ENCODE measurements at places on chromosomes 2 and 18. TPM values are rescaled to one million over a fixed set of nuclear protein-coding genes. Genes with fewer than 3 reads are reported as not detected.

COPS8 gene
- total RNA-seq: 27.4 TPM

DNA sequence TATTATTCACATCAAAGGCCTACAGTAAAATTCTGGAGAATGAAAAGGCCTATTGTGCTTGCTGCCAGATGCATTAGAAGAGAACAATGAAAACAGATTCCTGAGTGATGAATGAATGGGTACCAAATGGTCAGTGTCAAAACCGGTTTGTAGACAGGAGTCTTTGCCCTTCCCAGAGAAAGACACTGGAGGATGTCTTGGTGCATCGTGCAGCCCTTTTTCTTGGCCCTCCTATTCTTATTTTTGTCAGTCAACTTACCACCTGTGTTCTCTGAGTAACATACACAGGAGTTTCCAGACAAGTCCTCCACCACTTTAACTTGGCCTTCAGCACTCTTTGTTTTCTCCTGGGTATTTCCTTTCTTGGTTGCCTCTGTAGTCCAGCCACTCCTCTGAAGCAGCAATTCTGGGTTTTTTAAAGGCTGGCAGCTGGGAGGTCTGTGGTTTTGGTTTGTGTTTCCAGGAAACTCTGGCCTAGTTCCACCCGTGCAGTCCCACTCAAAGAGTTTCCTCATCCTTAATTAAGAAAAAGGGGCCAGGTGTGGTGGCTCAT lies 29.4 kb downstream of the PSTPIP2 start:
- H3K27me3 ChIP-seq: no peaks in the 10 kb centered on the region
- no peaks in the 10 kb centered on the region for H3K4me1 ChIP-seq
- no peak overlapping the region for H3K4me3 ChIP-seq
- DNase-seq: no peak

GRCh38 chr2:176074919-176075425 lies 8.8 kb downstream of the EVX2 start:
- no peak overlapping the region for H3K4me3 ChIP-seq
- peaks cover 19% of the 10 kb centered on the region for H3K4me1 ChIP-seq
- no peak overlapping the region for H3K27ac ChIP-seq
- no peak for DNase-seq

FIGN gene
- 4.0 TPM for total RNA-seq

DNA sequence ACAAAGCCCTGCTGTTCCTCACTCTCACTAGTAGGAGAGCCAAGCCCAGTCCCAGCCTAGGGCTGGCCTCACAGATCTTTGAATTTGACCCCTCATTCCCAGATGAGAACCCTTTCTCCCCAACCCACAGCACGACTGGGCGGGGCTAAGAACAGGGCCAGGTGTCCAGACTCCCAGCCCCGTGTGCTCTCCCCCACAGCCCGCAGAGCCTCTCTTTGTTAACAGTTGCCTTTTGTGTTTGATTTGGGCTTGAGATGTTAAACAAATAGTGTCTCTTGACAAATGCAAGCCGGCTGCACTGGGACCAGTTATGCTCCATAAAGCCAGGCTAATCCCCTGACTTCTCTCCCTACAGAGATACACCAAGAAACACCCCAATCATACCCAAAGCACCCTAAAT lies 4.7 kb upstream of the KCNK3 start:
- no peaks in the 10 kb centered on the region for H3K36me3 ChIP-seq
- peak; percentile 66 for DNase-seq
- peaks cover 59% of the 10 kb centered on the region for H3K4me1 ChIP-seq
- no peaks in the 10 kb centered on the region for H3K27me3 ChIP-seq
- no peak overlapping the region for H3K4me3 ChIP-seq

POTEJ gene
- total RNA-seq: 0.52 TPM

DNA sequence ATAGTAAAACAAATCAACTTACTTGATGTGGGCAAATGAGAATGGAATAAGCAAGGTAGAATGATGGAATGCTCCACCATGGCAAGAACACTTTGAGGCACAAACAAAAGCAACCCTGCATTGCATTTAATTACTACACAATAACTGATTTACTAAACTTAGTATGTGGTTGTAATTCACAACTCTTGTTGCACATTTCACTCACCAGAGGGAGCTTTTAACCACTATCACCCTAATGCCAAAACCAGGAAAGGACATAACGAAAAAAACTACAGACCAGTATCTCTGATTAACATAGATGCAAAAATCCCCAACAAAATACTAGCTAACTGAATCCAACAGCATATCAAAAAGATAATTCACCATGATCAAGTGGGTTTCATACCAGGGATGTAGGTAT lies 659.8 kb downstream of the CPS1 start:
- no peak overlapping the region for H3K27ac ChIP-seq
- H3K4me1 ChIP-seq: no peaks in the 10 kb centered on the region
- no peaks in the 10 kb centered on the region for H3K27me3 ChIP-seq

- DNase-seq: no peak
- no peaks in the 10 kb centered on the region for H3K27me3 ChIP-seq
- H3K4me3 ChIP-seq: no peak overlapping the region
- H3K4me1 ChIP-seq: no peaks in the 10 kb centered on the region
- no peak overlapping the region for H3K27ac ChIP-seq
Measured at GRCh38 chr2:51903728-51904127, 871.8 kb upstream of the NRXN1 start.

GRCh38 chr18:21914739-21915319 lies 174.2 kb downstream of the MIB1 start:
- H3K27ac ChIP-seq: no peak overlapping the region
- no peaks in the 10 kb centered on the region for H3K27me3 ChIP-seq
- no peak overlapping the region for H3K4me3 ChIP-seq

GRCh38 chr2:209973328-209973727 lies 29.1 kb upstream of the RPE start:
- no peak overlapping the region for H3K4me3 ChIP-seq
- no peaks in the 10 kb centered on the region for H3K27me3 ChIP-seq
- no peak overlapping the region for H3K27ac ChIP-seq

GRCh38 chr2:64359171-64359891 lies 94.6 kb upstream of the LGALSL start:
- no peaks in the 10 kb centered on the region for H3K36me3 ChIP-seq
- no peak overlapping the region for H3K4me3 ChIP-seq
- no peak for DNase-seq
- no peaks in the 10 kb centered on the region for H3K27me3 ChIP-seq
- peaks cover 52% of the 10 kb centered on the region for H3K4me1 ChIP-seq

DNA sequence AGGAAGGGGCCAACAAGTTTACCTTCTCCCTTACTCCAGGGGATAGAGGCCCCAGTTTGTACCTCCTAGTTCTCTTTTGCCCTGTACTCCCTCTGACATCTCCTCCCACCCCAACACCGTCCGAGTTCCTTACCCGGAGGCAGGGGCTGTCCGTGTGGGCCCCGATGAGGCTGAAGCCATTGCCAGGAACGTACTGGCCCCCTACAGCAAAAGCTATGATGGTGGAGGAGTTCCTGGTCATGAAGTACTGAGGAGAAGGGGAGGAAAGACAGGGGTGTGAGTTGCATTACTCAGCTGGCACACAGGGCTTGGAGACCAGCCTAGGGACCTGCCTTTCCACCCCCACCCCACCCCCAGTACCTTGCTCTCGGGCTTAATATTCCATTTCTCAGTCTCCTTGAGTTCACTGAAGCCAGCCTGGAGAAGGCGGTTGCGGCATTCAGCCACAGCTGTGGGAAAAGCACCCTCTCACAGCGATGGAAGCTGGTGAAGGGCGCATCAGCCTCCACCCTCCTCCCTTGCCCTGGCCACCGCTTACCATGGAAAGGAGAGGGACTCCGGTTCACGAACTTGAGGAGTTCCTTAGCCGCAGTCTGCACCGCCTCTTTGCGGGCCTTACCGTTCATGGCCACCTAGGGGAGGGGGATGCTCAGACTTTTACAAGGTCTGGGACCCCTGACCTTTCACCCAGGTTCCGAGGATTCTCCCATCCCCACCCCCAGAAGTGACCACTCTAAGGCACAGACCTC lies 1.0 kb downstream of the DNPEP start:
- peak overlapping the region; percentile 94 for H3K27ac ChIP-seq
- no peaks in the 10 kb centered on the region for H3K27me3 ChIP-seq
- peak overlapping the region; percentile 60 for H3K4me3 ChIP-seq
- peaks cover 24% of the 10 kb centered on the region for H3K36me3 ChIP-seq
- H3K4me1 ChIP-seq: peaks cover 11% of the 10 kb centered on the region
- no peak for DNase-seq

- peaks cover 9% of the 10 kb centered on the region for H3K4me1 ChIP-seq
- H3K27ac ChIP-seq: no peak overlapping the region
- no peaks in the 10 kb centered on the region for H3K27me3 ChIP-seq
- no peaks in the 10 kb centered on the region for H3K36me3 ChIP-seq
- DNase-seq: no peak
- H3K4me3 ChIP-seq: no peak overlapping the region
Measured at GRCh38 chr2:54768772-54769428, 45.4 kb downstream of the EML6 start.

CLIP4 gene
- 19.7 TPM for total RNA-seq

DNA sequence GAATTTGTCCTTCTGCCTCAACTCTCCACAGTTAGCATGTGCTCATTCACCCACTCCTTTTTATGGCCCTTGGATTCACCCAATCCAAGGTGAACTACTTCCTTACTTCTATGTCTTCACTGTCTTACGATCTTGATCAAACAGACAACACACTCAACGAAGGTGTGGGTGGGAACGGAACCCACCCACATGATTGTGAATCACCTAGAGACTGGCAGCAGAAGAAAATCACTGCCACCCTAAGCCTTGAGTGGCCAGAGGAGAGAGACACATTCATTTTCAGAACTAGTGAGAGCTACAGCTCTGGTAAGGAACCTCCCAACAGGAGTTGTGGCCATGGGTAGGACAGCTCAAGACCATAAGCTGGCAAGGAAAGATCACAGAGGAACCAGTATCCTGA lies 194.3 kb downstream of the PLCL1 start:
- no peak overlapping the region for H3K27ac ChIP-seq
- no peaks in the 10 kb centered on the region for H3K4me1 ChIP-seq
- no peaks in the 10 kb centered on the region for H3K27me3 ChIP-seq
- no peak overlapping the region for H3K4me3 ChIP-seq
- DNase-seq: no peak
- H3K36me3 ChIP-seq: no peaks in the 10 kb centered on the region

GRCh38 chr18:55780586-55781071 lies 192.6 kb upstream of the TCF4 start:
- no peaks in the 10 kb centered on the region for H3K36me3 ChIP-seq
- DNase-seq: no peak
- H3K4me1 ChIP-seq: peaks cover 17% of the 10 kb centered on the region
- H3K4me3 ChIP-seq: peak overlapping the region; percentile 24
- H3K27ac ChIP-seq: no peak overlapping the region

NYAP2 gene
- 0.52 TPM for total RNA-seq

DNA sequence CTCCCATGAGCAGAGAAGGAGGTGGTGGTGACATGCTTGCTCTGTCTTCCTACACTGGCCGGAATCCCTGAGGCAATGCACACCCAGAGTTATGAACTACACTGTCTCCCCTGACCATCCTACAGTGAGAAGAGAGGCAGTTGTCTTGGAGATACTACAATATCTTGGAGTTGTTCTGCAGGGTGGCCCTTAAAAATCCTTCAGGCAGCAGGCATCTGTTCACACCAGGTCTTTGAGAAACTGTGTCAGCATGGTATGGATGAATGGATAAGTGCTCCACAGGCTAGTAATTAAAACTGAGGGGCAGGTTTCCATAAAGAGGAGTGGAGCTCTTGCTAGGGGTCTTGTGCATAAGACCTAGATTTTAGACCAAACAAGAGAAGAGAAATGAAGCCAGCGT lies 223.7 kb upstream of the COPS8 start:
- H3K27ac ChIP-seq: no peak overlapping the region
- H3K4me1 ChIP-seq: no peaks in the 10 kb centered on the region
- H3K27me3 ChIP-seq: no peaks in the 10 kb centered on the region
- no peak overlapping the region for H3K4me3 ChIP-seq
- H3K36me3 ChIP-seq: no peaks in the 10 kb centered on the region
- DNase-seq: no peak

DNA sequence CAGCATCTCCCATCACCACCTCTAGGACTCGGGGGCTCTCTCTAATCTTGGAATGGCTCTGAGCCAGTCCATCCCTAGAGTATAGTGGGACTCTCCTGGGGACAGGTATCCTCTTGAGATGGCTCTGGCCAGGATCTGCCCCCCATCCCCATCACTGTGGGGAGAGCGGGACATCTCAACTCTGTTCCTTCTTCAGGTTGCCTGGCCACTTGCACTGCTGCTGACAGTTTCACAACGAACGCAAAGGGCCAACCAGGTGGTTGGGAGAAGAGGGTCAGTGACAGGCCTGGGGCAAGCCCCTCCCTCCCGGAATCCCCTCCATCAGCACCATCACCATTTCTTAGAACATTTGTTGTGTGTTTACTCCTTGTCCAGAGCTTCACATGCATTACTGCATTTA lies 62.6 kb downstream of the CIB4 start:
- no peak for DNase-seq
- no peaks in the 10 kb centered on the region for H3K4me1 ChIP-seq
- H3K27me3 ChIP-seq: no peaks in the 10 kb centered on the region

DNA sequence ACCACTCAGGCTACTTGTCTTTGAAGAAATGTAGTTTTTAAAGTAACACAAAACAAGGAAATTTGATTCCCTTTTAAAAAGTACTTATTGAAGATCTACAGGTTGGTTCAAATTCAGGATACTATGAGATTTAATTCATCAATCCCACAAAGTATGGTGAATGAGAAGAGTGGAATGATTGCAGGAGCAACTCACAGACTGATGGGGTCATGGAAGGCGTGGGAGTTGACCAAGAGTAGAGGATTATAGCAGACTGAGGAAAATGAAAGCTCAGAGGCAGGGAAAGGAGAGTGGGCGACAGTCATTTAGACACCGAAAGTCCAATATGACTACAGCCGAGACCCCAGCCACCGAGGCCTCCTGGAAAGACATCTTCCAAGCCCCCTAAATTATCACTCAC lies 12.5 kb upstream of the DAPL1 start:
- no peaks in the 10 kb centered on the region for H3K36me3 ChIP-seq
- no peaks in the 10 kb centered on the region for H3K4me1 ChIP-seq
- DNase-seq: no peak
- H3K27ac ChIP-seq: no peak overlapping the region

- no peak for DNase-seq
- no peaks in the 10 kb centered on the region for H3K27me3 ChIP-seq
Measured at GRCh38 chr2:199955007-199955338, 318 bp downstream of the TYW5 start.

DNA sequence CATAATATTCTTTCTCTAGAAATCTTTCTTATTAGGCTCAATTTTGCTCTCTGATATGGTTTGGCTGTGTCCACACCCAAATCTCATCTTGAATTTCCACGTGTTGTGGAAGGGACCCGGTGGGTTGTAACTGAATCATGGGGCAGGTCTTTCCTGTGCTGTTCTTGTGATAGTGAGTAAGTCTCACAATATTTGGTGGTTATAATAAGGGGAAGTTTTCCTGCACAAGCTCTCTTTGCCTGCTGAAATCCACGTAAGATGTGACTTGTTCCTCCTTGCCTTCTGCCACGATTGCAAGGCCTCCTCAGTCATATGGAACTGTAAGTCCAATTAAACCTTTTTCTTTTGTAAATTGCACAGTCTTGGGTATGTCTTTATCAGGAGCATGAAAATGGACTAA lies 73.8 kb downstream of the CAVIN2 start:
- H3K4me1 ChIP-seq: no peaks in the 10 kb centered on the region
- H3K27ac ChIP-seq: no peak overlapping the region
- H3K27me3 ChIP-seq: no peaks in the 10 kb centered on the region
- DNase-seq: no peak
- no peaks in the 10 kb centered on the region for H3K36me3 ChIP-seq

All from body of pancreas (tissue), 4 donors.